Transverse colon (tissue), 4 donors: ENCODE measurements at places on chromosomes 3 and 15. TPM values are rescaled to one million over a fixed set of nuclear protein-coding genes. Genes with fewer than 3 reads are reported as not detected.

DNA sequence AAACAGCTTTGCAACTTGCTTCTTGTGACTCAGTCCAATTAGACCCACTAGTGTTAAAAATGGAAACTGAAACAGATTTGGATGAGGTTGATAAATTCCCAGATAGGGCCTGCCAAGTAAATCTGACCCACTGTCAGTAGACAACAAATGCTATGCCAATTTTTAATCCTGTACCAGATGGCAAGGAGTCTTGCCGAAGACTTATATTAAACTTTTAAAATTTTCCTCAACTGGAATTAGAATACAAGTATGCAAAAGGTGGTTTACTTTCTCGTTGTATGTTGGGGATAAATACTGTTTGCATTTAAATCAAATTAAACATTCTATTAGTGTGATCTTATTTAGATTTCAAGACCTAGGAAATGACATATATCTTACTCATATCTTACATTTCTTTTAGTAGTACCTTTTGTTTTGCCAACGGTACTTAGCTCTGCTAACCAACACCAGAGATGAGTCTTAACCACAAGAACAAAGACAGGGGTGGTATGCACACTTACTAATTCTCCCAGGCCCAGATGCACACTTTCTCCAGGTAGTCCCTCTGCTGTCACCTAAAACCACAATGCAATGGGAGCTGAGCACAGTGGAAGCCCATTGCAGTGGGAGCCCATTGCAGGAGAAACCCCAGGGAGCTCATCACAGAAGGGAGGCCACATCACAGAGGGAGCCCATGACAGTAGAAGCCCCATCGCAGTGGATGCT lies 77.8 kb downstream of the WWTR1 start:
- no peak for DNase-seq

DNA sequence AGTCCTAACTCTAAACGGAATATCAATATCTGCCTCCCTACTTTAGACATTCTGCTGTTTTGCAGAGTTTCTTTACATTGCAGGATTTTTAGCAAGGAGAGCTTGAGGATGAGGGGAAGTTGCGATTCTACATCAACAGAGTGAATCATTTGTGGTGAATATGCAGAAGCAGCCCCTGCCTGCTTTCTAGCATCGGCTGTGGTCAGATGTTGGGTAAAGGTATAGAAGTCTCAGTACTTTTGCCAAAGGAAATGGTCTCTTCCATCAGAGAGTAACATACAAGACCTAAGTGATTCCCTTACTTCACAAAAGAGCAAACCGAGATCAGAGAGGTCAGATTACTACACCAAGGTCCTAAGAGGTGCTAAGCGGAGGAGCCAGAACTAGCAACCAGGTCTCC lies 15.2 kb downstream of the ST3GAL6 start:
- no peak for DNase-seq

GRCh38 chr3:108099679-108100428 lies 9.0 kb upstream of the CD47 start:
- no peak for DNase-seq

DNA sequence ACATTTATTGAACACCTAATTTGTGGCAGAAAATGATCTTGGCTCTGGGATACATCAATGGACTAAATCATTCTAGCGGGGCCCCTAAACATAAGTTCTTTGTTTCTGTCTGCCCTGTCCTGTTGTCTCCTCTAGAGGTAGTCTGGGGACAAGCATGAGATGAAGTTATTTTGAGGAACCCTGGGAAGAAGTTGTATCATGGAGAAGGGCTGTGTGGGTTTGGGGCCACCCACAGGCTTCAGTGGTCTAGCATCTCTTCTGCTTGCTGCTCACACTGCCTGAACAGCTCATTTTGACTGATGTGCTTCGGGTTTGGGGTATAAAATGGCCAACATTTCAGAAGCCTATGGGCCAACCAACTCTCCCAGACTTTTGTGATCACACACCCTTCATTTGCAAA lies 50.3 kb upstream of the OSBPL11 start:
- DNase-seq, result no peak

DNA sequence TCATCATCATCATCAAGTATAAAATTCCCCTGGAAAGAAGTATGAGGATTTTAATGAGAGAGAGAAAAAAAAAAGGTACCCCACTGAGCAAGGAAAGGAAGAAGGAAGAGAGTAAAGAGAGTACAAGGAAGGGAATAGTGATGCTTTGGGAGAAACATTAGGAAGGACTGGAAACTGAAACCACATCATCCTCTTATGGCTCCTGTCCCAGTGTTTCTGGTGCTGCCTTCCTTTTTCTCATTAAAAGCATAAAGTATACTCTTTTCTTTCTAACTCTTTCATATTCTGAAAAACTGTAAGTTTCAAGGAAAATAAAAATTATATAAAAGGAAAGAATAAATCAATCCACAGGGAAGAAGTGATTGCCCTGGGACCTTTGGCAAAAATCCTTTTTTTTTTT lies 616.4 kb upstream of the CBLB start:
- DNase-seq, result no peak

The SLC38A3 gene
- not detected for total RNA-seq

The MOBP gene
- total RNA-seq, result 5.2 TPM

The AQP9 gene
- not detected for total RNA-seq

DNA sequence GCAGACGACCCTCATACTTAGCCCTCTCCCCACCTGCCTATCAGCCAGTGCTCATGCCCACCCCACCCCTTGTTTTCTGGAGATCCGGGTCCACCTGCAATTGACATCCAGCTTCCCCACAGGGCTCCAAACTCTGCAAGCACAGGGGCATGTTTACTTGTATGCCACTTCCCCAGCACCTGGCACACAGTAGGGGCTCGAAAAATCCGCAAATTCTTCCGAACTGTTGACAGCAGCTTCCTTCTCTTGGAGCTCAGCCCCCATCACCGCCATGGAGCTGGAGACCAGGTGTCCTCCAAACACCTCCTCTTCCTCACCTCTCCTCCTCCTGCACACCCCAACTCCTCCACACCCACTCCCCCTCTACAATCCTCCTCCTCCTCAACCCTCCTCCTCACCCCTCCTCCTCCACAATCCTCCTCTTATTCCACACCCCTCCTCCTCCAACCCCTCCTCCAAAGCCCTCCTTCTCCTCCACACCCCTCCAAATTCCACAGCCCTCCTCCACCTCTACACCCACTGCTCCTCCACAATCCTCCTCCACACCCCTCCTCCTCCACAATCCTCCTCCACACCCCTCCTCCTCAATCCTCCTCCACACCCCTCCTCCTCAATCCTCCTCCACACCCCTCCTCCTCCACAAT lies 70.4 kb upstream of the BLM start:
- DNase-seq, result no peak

- DNase-seq, result no peak
Measured at GRCh38 chr3:33993631-33994030, 195.2 kb downstream of the PDCD6IP start.

DNA sequence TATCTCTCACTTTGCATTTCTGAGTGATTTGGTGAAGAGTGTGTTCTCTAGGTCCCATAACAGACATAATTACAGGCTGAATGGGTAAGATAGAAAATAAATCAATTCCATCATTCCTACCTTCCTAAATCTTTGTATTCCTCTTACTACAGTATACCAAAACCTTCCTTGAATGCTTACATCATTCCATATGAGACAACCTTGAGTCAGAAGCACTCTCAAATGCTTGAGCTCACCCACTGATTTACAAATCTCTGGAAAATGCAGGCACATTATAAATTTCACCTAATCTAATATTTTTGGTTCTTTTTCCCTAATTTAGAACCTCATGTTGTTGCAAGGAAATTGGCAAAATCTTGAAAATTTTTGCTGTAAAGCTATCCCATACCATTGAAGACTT lies 239.1 kb downstream of the CBLB start:
- no peak for DNase-seq

The DNAH12 gene
- not detected for total RNA-seq

DNA sequence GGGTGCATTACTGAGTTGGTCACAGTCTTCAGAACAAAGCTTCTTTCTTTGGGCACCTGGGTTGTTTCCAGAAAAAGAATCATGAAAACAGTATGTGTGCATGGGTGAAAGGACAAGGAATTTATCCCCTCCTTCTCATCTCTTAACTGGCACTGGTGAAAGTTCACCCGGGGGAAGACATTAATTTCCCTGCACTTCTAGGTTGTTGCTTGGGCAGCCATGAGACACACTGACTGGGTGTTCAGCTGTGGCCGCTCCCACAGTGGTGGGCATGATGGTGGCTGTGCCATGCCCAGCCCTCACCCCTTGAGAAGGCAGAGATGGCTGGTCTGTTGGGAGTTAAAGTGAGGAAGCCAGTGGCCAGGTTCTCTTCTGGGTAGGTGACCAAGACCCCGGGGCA lies 16.6 kb upstream of the KY start:
- no peak for DNase-seq

GRCh38 chr15:51263726-51264125 lies 74.7 kb downstream of the CYP19A1 start:
- DNase-seq, result no peak

- no peak for DNase-seq
Measured at GRCh38 chr3:128603811-128604775, 46.5 kb downstream of the RPN1 start.

DNA sequence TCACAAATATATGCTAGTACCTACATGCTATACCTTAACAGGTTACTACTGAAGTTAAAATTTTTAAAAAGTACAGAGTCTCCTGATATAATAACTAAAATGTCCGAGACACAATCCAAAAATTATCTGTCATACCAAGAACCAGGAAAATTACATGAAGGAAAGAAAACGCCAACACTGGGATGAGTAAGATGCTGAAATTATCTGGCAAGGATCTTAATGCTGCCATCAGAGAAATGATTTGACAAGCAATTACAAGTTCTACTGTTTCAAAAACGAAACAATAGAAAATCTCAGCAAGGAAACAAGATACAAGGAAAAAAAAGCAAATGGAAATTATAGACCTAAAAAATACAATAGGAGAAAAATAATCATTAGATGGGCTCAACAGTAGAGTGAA lies 92.5 kb downstream of the UBE3A start:
- no peak for DNase-seq

DNA sequence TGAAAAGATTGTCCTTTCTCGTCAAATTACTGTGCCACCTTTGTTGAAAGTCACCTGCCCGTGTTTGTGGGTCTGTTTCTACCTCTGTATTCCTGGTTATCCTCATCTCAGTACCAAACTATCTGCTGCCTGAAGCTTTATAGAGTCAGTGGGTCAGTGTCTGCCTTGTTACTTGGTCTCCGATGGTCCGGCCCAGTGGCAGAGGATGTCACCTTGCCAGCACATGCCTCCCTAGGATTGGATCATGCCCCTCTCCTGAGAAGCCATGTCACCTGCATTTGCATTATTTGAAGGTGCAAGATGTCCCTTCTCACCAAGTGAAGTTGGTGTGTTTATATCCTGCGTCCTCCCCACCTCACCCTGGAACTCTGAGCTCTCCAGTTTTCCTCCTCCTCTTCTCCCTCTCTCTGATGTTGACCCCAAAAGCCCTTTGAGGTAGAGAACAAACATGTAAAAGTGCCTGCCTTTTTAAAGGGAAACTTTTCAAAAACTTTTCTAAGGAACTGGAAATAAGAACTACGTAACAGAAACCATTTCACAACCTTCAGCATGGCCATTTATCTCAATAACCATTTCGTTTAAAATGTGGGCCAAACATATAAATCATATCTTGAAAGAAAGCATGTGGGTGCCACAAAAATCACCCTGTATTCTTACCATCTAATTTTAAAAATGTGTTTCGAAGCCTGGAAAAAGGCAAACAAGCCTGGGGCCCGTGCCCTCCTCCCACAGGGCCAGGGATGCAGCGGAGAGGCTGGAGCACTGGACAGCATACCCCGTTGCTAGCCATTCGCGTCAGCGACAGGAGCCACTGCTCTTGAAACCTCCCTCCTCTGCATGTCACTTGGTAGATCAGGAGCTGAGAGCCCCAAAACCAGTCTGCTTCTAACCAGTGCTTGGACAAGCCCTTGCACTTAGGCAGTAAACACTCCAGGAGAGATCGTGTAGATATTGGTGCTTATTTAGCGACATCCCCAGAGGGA lies 102.1 kb downstream of the VGLL4 start:
- DNase-seq, result no peak

The HYKK gene
- 7.6 TPM for total RNA-seq

DNA sequence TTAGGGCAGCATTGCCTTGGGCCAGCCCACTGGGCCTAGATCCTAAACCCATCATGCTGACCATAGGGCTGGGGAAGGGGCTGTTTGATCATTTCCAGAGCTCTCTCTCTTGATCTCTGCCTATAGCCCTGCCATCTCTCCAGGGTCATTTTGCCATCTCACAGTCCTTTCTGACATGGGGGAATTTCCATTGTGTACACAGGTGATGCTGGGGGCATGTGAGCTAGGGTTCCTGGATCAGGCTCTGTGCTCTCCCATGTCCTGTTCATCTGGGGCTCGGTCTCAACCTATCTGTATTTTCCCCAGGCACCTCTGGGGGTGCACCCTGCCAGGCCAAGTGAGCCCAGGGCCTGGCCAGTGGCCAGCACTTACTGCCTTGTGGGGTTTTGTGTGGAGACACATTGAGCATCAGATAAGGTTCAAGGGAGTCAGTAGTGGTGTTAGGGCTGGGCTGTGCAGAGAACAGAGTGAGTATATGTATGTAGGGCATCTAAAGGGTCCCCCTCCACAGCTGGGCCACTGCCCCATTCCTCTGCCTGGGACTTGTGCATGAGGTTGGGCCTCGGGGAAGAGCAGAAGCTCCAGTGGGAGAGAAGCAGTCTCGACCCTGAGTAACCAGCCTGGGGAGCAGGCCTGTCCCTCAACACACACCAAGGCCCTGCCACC lies 25.7 kb upstream of the APEH start:
- no peak for DNase-seq

DNA sequence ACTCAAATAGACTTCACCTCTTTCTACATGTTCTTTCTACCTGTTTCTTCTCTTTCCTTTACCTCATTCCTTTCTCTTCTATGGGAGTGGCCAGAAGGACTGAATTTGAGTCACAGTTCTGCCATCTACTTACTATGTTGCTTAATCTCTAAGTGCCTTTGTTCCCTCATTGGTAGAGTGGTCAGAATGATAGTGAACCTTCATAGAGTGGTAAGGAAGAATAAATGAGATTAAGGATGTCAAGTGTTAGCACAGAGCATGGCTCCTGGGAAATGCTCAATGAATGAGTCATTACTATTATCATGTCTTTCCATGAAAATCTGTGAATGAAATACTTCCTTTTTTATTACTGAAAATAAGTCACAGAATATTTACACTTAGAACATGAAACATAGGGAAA lies 17.5 kb downstream of the TMEM207 start:
- DNase-seq, result no peak

GRCh38 chr15:55008421-55008820 lies 188.3 kb downstream of the RSL24D1 start:
- no peak for DNase-seq

- no peak for DNase-seq
Measured at GRCh38 chr3:43863966-43864933, 173.5 kb downstream of the ABHD5 start.
